ENCODE measurements at places on chromosomes 4 and X. TPM values are rescaled to one million over a fixed set of nuclear protein-coding genes. Genes with fewer than 3 reads are reported as not detected.

Gene RAB40A
- 0.95 TPM for total RNA-seq

Gene ZNF275
- 9.3 TPM for total RNA-seq

Gene UCP1
- total RNA-seq, result not detected

Gene HTR2C
- not detected for total RNA-seq

Gene EXOC1
- 14.5 TPM for total RNA-seq

Gene INTU
- total RNA-seq, result 10.0 TPM

Gene OR13H1
- not detected for total RNA-seq

Gene REPS2
- total RNA-seq, result 5.0 TPM

- DNase-seq, result no peak
- no peaks in the 10 kb centered on the region for H3K36me3 ChIP-seq
- H3K4me3 ChIP-seq, result no peak overlapping the region
- H3K4me1 ChIP-seq, result no peaks in the 10 kb centered on the region
- H3K27me3 ChIP-seq, result no peaks in the 10 kb centered on the region
- no peak overlapping the region for H3K27ac ChIP-seq
Observed at GRCh38 chr4:177348348-177348747, 38.7 kb downstream of the NEIL3 start.

- no peak overlapping the region for H3K27ac ChIP-seq
- H3K4me3 ChIP-seq, result no peak overlapping the region
- peaks cover 9% of the 10 kb centered on the region for H3K4me1 ChIP-seq
Observed at GRCh38 chr4:168677063-168677462, 180.2 kb downstream of the PALLD start.

GRCh38 chrX:35890699-35891098 lies 28.8 kb upstream of the CFAP47 start:
- no peak overlapping the region for H3K4me3 ChIP-seq
- no peaks in the 10 kb centered on the region for H3K36me3 ChIP-seq
- no peaks in the 10 kb centered on the region for H3K27me3 ChIP-seq

- no peak for DNase-seq
- peaks cover 55% of the 10 kb centered on the region for H3K4me1 ChIP-seq
- H3K27ac ChIP-seq, result peak overlapping the region; percentile 99
- H3K27me3 ChIP-seq, result no peaks in the 10 kb centered on the region
Observed at GRCh38 chr4:82373486-82373815, 340 bp downstream of the HNRNPD start.

- H3K4me3 ChIP-seq, result no peak overlapping the region
- no peak for DNase-seq
- H3K4me1 ChIP-seq, result no peaks in the 10 kb centered on the region
Observed at GRCh38 chrX:53798281-53798680, 111.8 kb upstream of the HUWE1 start.

DNA sequence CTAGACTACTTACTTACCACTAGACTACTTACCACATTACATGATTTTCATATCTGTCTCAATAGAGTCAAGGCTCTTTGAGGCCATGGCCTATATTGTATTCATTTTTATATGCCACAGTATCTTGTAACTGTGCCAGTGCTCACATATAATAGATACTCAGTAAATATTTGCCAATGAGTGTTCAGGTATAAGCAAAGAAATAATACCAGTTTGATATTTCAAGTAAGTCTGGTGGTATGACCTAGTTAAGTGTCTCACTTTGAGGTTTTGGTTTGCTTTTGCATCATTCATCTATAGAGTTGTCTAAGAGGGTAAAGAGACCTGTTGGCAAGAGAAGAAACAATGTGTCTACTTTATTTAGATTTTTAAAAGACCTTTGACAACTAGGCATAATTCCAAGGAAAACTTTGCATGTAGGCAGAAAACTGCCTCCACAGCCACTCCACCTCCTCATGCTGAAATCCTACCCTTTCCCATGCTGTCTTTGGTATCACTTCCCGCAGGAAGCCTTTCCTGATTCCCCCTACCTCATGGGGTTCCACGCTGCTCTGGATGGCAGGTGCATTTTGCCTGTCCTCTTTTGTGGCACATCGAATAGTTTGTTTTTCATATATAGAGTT lies 91.3 kb upstream of the KLHL13 start:
- no peak overlapping the region for H3K4me3 ChIP-seq
- no peaks in the 10 kb centered on the region for H3K36me3 ChIP-seq
- DNase-seq, result no peak
- H3K27ac ChIP-seq, result no peak overlapping the region
- H3K27me3 ChIP-seq, result no peaks in the 10 kb centered on the region

DNA sequence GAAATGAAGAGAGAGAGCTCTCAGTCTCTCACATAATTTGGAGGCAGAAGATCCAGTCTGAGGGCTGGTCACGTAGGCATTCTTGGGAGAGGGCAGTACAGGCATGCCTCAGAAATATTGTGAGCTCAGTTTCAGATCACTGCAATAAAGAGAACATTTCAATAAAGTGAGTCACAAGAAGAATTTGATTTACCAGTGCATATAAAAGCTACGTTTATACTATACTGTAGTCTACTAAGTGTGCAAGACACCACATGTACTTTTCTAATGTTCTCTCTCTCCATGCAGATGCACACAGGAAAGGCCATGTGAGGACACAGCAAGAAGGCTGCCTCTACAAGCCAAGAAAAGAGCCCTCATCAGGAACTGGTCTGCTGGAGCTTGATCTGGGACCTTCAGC lies 583.5 kb upstream of the FAT1 start:
- no peak for DNase-seq
- H3K36me3 ChIP-seq, result no peaks in the 10 kb centered on the region
- no peak overlapping the region for H3K27ac ChIP-seq
- no peak overlapping the region for H3K4me3 ChIP-seq

GRCh38 chr4:28082686-28083390 lies 1222.2 kb downstream of the STIM2 start:
- peak overlapping the region; percentile 24 for H3K27ac ChIP-seq
- H3K36me3 ChIP-seq, result no peaks in the 10 kb centered on the region
- H3K27me3 ChIP-seq, result no peaks in the 10 kb centered on the region
- no peak for DNase-seq

All from sigmoid colon (tissue), 7 donors.